ENCODE measurements at places on chromosomes 12 and 14.

DNA sequence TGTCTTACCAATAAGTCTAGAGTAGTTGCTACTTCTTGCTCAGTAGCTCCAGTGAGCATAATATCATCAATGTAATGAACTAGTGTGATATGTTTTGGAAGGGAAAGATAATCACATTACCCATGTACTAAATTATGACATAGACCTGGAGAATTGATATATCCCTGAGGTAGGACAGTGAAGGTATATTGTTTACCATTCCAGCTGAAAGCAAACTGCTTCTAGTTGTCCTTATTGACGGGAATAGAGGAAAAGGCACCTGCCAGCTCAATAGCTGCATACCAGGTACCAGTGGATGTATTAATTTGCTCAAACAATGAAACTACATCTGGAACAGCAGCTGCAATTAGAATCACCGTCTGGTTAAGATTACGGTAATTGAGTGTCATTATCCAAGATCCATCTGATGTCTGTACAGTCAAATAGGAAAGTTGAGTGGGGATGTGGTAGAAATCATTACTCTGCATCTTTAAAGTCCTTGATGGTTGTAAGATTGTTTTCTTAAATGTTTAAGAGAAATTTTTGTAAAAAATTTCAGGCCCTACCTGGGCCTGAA is 100.0 kb upstream of the ARHGAP5 start:
- no peak for DNase-seq

DNA sequence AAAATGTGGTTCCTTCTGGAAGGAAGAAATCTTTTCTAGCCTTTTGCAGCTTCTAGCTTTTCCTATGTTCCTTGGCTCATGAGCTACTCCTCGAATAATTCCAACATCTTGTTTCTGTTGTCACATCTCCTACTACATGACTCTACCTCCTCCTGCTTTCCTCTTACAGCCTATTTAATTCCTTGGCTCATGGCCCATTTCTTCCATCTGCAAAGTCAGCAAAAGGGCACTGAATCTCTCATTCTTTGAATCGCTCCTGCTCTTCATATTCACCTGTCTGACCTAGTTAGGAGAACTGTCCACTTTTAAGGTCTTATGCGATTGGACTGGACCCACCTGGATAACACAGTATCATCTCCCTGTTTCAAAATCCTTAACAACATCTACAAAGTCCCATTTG is 15.8 kb downstream of the PRKD1 start:
- DNase-seq = no peak

DNA sequence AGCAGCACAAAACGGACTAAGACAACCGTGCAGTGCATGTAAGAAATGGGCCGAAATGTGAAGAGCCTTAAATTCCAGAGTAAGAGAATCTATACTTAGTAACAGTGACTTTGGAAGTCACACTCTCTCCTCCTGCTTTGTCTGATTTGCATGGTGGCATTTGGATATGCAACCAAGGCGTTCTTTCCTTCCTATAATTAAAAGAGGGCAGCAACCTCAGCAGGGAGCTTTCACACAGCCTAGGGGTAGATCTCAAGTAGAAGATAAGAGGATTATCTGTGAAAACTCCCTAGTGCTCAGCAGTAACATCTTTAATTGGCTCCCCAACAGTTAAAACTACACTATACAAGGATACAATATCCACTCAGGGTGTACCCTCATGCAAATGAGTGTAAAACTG is 16.5 kb downstream of the GMFB start:
- no peak for DNase-seq

DNA sequence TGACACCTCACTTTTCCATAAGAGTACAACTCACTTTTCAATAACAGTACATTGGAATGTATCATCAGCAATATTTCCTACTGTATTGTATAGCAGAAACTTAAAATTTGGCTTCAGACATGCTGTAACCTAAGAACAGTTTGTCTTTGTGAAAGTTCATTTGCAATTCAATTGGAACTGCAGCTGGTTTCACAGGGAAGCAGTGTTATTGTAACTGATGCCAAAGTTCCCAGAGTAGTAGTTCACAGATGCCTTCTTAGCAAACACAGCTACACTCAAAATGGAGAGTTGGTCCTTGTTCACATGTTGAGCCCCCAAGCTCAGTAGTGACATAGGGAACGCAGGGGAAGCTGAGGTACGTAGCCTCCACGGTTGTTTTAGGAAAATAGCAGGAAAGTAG is 23.3 kb downstream of the PPP1R36 start:
- no peak for DNase-seq

DNA sequence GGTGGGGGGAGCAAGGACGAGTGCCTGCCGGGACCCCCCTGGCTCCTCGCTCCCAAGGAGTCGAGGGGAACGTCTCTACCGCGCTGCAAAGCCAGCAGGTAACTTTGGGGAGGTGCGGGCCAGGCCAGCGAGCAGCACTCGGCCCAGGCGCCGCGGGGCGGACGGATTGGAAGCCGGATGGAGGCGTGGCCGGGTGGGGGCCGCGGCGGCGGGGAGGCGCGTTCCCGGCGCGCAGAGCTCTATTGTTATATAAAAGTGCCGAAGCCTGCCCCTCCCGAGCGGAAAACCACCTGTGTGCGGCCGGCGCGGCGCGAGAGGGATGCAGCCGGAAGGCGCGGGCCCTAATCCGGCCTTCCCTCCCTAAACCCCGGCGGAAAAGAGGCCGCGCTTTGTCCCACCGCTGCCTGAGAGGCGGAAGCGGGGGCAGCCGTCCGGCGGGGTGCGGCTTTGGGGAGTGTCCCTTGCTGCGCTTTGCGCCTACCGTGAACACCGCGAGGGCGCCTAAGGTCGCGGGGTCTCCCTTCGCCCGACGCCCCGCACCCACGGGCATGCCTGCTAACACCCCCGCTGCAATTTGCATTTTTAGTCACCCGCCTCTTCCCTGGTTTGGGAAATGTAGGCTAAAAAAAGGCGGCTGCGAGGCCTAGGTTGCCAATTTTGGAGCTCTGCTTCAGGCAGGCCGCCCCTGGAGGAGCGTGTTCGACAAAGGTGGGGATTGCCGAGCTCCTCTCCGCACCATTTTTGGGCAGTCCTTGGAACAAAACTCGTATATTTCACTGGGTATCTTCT is 1.7 kb upstream of the DUSP6 start:
- DNase-seq = peak; percentile 81

- DNase-seq = no peak
Measured at GRCh38 chr12:83145325-83145840, 458.7 kb downstream of the TMTC2 start.

GRCh38 chr12:103705927-103706326 is 118.9 kb downstream of the STAB2 start:
- no peak for DNase-seq

DNA sequence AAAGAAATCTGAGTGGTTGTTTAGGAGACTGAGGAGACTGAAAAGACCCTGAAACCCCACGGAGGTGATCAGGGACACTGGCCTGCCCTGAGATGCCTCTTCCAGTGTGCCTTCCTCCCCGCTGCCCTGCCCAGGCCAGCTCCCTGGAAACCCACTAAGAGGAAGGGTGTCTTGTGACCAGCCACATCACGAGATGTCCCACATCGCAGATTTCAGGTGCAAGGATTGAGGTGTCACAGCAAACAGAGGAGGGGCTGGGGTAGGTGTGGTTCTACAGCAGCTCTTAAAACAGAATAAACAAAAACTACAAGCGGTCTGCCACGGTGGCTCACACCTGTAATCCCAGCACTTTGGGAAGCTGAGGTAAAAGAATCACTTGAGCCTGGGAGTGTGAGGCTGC is 184.3 kb upstream of the C14orf180 start:
- DNase-seq = no peak

- DNase-seq = no peak
Measured at GRCh38 chr14:100569734-100570286, 17.4 kb downstream of the BEGAIN start.

DNA sequence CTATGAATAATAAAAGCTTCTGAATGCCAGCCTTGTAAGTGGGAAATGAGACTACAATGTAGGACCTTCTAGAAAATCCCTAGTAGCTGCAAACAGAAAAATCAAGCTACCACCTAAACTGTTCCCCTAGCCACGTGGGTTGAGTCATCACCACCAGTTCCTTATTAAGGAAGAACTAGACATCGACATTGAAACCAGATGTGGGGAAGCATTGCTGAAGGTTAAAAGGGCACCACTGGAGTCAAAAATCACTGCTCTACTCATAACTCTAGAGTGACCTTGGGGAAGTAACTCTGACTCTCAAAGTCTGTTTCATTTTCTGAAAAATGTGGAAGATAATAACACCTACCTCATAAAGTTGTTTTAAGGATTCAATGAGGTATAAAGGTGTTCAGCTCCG is 9.4 kb upstream of the CNIH1 start:
- DNase-seq = no peak

- no peak for DNase-seq
Measured at GRCh38 chr14:26917086-26917485, 319.3 kb upstream of the NOVA1 start.

- DNase-seq = no peak
Measured at GRCh38 chr12:60394665-60395064, 798.8 kb downstream of the SLC16A7 start.

DNA sequence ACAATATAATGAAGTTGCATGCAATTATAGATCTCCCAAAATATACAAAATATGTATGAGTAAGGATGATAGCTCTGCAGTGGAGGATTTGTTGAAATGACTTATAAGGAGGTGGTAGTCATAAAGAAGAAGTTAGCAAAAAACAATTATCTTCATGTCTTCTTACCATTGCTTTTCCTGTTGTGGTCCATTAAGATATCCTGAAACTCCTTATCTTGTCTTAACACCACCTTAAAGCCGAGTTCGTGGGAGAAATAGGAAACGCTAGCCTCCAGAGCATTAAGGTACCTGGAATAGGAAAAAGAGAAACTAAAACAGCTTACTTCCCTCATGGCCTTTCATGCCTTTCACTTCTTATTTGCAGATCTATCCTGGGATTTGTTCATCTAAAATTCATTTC is 15.2 kb downstream of the GUCY2C start:
- no peak for DNase-seq

GRCh38 chr12:130555628-130556485 is 160.2 kb downstream of the RIMBP2 start:
- DNase-seq = no peak

GRCh38 chr12:111056618-111057521 is 136.5 kb upstream of the MYL2 start:
- DNase-seq = peak; percentile 30

DNA sequence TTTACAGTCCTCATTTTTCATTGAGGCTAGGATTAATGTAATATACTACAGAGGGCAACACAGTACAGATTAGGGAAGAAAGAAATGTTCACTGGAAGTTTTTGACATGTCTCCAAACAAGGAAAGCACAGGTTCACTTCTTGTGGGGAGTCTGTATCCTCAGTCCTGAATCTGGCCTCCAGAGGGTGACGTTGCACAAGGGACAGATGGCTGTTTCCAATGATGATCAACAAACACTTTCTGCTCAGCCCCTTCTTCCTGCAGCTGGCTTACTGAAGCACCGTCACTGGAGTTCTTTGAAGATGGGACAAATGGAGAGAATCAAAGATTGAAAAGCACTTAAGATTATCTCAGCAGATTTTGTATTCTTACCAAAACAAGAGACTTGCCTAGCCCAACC is 123.3 kb upstream of the OR4E1 start:
- no peak for DNase-seq

- DNase-seq = no peak
Measured at GRCh38 chr14:105945896-105946295, 419.5 kb downstream of the TMEM121 start.

DNA sequence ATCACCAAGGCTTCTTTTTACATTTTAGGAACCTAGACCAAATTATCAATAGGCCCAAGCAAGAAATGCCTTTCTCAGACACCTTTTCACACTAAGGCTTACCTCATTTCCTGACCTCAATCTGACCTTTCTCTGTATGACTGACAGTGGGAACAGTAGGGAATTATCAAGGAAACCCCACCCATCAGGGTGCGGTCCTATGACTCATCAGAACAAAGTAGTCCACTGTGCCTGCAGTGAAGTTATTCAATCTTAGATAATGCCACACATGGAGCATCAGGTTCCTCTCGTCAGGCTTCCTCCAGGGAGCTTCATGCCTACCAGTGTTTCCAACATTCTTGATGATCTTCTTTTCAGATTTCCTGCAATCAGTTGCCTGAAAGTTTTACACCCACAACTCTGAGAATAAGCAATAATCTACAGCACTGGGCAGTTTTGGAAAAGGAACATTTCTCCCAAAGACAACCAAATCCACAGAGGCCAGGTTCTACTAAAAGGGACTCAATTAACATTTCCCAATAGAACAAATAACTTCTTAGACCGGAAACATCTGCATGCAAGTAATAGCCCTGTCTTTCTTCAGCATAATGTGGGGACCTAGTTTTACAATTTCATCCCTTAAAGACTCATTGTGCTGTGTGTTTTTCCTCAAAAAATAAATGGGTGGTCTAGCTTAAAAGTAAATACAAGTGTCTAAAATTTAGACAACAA is 35.9 kb upstream of the TMTC2 start:
- DNase-seq = no peak

GRCh38 chr14:42541535-42542001 is 934.9 kb downstream of the LRFN5 start:
- no peak for DNase-seq

- no peak for DNase-seq
Measured at GRCh38 chr12:70936203-70936813, 15.8 kb upstream of the PTPRR start.

- DNase-seq = no peak
Measured at GRCh38 chr12:47088021-47088944, 8.5 kb upstream of the AMIGO2 start.

GRCh38 chr12:102301547-102301946 is 103.9 kb upstream of the PMCH start:
- DNase-seq = no peak

DNA sequence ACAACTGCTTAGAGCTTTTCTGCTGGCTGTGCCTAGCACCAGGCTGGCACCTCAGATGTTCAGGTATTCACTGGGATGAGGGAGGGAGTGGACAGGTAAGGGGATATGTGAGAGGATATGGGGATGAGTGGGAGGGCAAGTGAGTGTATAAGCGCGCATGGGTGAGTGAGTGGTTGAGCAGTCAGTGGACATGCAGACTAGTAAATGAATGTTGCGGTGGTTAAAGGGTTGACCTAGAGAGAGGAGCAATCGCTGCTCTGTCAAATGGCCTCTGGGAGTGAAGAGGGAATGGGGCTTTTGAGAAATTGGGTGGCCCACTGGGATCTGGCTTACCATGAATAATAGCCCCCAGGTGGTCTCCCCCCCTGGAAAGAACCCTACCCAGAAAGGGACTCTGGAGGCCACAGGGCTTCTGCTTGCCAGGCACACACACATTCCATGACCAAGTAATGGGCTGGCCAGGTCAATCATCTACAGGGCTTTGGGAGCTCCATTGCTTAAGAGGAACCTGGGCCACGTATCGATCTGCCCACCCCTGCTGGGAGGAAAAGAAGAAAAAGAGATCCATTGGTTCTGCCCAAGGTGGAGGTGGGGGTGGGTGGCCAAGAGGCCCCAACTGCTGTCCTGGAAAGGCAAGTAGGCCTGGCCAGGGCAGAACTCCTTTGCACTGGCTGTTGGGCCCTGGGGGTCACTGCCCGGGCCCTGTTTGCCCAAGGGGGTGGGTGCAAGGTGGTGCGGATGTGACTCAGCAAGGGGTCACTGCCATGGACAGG is 30.8 kb upstream of the ZFP36L1 start:
- DNase-seq = no peak

GRCh38 chr12:104295954-104296353 is 7.6 kb upstream of the EID3 start:
- no peak for DNase-seq
